ENCODE measurements at places on chromosomes 7 and 10. TPM values are rescaled to one million over a fixed set of nuclear protein-coding genes. Genes with fewer than 3 reads are reported as not detected.
A peak's percentile ranks its signal among the peaks of the same experiment; 100 is the strongest.

The ZCWPW1 gene
- polyA plus RNA-seq: 5.9 TPM

The IFIT1B gene
- polyA plus RNA-seq: 0.11 TPM

The NODAL gene
- 0.14 TPM for polyA plus RNA-seq

The OPALIN gene
- polyA plus RNA-seq: not detected

The TMEM229A gene
- polyA plus RNA-seq: 0.23 TPM

DNA sequence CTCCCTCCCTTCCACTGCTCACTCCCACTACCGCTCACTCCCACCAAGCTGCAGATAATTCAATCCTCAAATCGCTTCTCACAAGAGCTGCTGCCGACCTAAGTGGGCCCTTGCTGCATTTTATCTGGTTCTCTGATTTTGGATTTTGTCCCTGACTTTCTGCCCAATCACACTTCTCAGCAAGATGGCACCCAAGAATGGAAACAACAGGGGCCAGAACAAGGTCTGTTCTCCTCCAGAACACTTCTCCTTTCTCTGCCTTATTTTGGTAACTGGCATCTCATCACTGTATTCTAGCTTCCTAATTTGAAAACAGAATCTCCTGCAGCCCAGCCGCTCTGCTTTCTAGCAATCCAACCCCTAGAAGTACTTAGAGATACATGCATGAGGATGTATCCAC lies 172.8 kb downstream of the GRID1 start:
- no peak for DNase-seq

DNA sequence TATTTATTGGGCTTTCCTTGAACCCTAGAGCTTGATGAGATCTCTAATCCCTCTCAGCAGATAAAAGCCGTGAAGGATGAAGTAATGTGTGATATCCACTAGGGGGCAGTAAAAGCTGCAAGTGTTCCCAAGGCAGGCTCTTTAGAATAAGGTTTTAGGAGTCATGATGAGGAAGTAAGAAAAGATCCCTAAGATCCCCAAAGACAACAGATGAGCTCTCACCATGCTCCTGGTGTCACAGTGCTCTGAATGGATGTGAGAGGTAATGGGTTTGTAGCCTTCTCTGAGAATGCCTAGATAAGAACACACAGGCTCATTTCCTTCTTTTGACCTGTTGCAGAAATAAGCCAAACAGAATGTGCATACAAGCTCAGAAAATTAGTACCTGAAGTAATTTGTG lies 70.4 kb upstream of the ITPRID1 start:
- DNase-seq: peak; percentile 19

- peak; percentile 42 for DNase-seq
Observed at GRCh38 chr7:85554236-85555178, 367.7 kb upstream of the SEMA3D start.

DNA sequence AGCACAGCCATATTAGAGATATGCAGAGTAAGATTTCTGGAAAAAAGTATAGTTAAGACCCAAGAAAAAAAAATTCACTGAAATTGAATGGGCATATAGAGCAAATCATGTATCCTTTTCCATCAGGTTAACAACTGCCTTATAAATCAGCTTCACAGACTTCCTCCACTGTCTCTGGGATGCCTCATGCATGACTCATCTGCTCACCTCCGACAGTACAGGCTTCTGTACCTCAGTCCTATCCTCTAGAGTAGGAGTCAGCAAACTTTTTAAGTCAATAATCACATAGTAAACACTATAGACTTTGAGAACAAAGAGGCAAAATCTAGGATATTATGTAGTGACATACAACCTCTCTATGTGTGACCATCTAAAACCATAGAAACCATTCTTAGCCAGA lies 211.6 kb upstream of the SP8 start:
- DNase-seq: no peak

DNA sequence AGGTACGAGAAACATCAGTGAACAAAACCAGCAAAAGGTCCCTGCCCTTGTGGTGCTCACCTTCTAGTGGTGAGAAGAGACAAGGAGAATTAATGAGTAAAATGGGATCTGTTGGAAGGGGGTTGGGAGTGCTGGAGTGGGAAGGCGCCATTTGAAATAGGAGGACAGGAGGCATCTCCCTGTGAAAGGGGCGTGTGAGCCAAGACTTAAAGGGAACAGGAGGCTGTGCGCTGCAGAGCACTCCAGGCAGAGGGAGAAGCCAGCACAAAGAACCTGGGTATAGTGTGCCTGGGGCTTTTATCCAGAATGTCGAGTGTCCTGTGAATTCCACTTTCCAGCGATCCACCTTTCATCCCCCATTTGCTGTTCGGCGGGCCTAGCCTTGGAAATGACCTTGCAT lies 497.9 kb upstream of the GALNT17 start:
- DNase-seq: no peak

GRCh38 chr7:106071356-106071998 lies 40.6 kb downstream of the SYPL1 start:
- no peak for DNase-seq

DNA sequence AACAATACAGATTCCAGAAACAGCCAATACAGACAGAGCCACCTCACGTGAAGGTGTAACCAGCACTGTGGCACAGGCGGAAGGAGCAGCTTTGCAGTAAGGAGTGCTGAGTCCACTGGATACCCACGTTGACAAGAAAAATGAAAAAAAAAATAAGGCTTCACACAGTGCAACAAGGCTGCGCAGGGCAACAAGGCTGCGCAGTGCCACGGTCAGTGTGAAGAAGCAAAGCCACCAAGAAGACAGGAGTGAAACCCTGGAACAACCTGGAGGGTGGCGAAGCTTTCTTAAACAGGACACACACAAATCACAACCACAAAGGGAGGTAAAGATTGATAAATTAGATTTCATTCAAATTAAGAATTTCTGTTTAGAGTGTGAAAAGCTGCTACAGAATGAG lies 204.0 kb downstream of the MAD1L1 start:
- no peak for DNase-seq

GRCh38 chr10:34240039-34240438 lies 575.1 kb downstream of the PARD3 start:
- no peak for DNase-seq

DNA sequence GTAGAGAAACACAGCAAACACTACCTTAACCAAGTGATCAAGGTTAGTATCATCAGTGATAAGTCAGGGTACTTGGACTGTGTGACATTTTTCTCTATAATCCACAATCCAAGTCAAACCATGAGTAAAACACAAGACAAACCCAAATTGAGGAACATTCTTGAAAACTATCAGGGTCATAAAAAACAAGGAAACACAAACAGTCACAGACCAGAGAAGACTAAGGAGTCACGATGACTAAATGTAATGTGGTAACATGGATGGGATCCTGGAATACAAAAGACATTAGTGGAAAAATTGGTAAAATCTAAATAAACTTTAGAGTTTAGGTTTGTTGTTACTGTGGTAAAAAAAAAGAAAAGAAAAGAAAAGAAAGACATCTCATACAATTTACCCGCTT lies 103.8 kb downstream of the ARMH3 start:
- no peak for DNase-seq

GRCh38 chr10:128186959-128187787 lies 61.0 kb upstream of the MKI67 start:
- DNase-seq: no peak

DNA sequence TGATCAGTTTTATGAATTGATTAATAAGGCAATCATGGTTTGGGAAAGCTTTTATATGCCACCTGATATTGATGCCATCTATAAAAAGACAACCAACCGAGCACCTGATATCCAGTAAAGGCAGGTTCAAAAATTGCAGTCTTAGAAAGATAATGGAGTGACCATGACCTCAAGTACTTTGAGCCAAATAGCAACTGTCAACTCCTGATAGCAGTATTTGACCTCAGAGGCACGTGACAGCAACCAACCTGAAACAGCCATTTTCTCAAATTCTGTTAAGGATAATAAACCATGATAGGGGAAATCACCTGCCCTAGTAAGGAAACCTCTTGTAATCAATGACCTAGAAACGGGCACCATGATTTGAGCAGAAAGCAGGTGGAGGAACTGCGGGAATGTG lies 77.1 kb upstream of the NFE2L3 start:
- DNase-seq: no peak

- DNase-seq: no peak
Observed at GRCh38 chr7:116949941-116950801, 3.1 kb upstream of the ST7 start.

DNA sequence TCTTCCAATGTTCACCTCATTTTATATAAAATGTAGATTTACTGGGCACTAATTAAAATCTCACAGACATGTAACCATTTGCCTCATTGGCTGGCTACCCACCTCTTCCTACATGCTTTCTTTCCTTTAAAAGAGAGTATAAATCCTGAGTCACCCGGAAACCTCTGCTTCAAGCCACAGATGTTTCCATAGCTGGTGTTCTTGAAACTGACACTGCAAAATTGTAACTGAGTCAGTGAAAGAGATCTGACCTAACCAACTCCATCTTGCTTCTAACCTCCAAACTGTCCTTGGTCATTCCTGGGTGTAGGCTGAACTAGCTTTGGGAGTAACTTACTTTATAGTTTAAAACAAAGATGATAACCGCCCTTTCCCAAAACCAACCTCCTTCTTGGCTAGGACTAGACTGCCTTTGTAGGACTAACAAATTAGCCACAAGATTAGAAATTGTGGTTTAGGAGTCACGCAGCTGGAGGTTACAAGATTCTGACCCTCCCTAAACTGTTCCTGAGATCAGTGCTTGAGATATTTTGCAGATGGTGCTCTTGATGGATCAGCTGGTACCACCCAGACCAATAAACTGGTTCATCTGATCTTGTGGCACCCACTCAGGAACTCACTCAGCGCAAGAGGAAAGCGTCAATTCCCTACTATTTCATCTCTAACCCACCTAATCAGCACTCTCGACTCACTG lies 33.5 kb downstream of the SVOPL start:
- no peak for DNase-seq

DNA sequence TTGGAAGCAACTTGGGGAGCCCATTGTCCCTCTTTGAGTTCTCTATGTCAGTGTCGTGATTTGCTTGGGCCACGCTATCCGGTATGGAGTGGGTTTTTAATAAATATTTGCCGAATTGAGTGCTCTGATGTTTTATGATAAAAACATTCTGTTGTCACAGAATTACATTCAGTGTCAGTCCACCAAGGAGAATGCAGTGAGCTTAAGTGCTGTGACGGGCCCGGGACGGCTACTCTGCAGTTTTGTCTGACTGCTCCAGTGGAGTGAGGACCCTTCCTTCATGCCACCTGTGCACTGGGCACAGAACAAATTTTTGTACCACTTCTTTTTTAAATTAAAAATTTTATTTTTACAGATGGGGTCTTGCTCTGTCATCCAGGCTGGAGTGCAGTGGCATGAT lies 76.0 kb downstream of the CARD11 start:
- DNase-seq: no peak

GRCh38 chr10:86221442-86222335 lies 144.9 kb downstream of the GRID1 start:
- no peak for DNase-seq

GRCh38 chr7:157087646-157088045 lies 51.1 kb upstream of the UBE3C start:
- no peak for DNase-seq

- DNase-seq: no peak
Observed at GRCh38 chr10:114239117-114239993, at the start of gene VWA2. Gene VWA2, plus strand, starts transcription at chr10:114239254. Its CDS starts 9,460 bp downstream, at chr10:114248714.

DNA sequence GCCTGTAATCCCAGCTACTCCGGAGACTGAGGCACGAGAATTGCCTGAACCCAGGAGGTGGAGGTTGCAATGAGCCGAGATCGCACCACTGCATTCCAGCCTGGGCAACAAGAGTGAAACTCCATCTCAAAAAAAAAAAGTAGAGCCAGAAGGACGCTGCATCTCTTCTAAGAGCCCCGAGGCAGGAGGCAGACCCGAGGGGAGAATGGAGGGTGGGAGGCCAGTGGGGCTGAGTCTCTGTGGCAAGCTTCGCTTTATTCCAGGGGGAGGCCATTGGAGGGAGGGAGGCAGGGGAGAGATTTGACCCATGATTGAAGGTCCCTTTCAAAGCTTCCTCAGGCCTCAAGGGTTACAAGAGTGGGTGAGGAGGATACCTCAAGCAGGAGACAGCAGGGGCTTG lies 18.7 kb downstream of the TTYH3 start:
- no peak for DNase-seq

DNA sequence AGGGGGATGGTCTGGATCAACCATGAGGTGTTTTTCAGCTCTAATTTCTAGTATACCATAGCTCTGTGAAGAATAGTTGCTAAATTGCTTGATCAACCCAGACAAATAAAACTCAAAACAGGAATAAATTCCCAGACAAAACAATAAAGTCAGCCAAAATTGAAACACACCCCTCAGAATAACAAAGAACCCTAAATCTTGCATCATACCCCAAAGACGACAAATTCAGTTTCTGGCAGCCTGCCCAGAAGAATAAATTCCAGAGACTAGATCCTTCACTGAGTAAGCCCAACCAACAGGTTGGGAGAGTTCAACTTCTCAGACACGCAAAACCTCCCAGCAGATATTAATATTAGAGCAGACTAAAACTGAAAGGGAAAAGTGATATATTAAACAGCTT lies 11.2 kb upstream of the SEM1 start:
- DNase-seq: no peak
